Fibroblast of lung (primary cell): ENCODE measurements at places on chromosomes 13 and 19.

- no peak for DNase-seq
These were observed 696 bp upstream of the ERFL start for GRCh38 chr19:41928754-41929535.

DNA sequence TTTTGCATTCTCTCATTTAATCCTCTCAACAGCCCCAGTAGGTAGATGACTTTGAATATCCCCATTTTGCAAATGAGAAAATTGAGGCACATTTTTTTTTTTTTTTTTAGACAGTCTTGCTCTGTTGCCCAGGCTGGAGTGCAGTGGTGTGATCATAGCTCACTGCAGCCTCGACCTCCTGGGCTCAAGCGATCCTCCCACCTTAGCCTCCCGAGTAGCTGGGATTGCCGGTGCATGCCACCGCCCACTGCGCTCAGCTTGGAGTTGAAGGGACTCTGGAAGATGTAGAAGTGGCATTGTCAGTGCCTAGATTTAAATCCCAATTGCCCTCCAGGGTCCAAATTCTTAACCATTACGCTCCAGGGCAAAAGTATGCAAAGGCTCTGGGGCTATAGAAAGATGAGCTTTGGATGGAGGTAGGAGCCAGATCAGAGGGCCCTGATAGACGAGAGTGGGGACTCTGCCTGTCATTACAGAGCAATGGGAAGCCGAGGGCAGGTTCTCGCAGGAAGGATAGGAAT, 813 bp upstream of the MCOLN1 start:
- DNase-seq: no peak

DNA sequence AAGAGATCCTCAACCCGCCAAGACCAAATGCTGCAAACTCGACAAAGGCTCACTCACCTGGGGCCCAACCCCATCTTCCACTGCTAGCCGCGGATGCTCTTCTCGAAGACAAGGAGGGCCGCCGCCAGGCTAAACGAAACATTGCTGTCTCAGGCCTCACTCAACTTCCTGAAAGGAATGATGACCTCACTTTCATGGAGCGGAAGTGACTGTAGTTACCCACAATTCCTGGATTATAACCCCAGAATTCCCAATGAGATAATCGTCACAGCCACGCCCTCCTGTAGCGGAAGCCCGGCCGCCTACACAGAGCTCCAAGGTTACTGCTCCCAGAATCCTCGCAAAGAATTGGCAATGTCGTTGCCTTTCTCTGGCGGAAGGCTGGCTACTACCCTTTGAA, 10.5 kb upstream of the ZNF112 start:
- DNase-seq: peak; percentile 10

DNA sequence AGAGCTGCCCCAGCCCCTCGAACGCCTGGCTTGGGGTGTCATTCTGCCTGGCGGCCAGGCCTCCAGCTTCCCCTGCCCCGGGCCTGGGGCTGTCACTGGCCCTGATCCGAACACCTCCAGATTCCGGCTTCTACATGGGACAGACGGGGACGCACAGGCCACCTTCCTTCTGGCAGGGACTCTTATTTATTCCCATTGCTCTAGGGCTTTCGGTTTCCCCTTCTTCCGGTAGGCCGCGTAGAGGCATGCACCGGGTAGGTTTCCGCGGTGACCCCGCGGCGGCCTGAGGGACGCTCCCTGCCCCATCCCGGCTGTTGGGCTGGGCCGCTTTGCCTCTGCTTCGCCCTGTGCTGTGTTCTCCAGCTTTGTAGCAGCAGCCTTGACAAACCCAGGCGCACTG, 28.2 kb downstream of the CERS1 start:
- DNase-seq: no peak

DNA sequence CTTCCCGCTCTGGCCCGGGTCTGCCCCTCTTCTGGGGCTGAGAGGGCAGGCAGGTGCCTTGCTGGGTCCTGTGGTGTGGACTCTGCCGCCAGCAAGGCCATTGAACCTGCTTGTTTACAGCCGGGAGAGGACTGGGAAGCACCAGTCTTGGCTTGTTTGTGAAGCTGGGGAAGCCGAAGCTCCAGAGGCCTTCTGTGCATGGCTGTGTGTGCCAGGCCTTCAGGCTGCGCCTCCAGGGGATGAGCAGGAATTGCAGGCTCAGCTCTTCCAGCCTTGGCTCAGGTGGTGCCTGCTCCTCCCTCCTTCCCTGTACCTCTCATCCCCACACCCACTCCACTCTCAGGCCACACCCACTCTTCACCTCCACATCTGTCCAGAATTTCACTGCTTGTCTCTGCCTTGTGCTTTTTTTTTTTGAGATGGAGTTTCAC, 17.5 kb downstream of the NDUFB7 start:
- no peak for DNase-seq

DNA sequence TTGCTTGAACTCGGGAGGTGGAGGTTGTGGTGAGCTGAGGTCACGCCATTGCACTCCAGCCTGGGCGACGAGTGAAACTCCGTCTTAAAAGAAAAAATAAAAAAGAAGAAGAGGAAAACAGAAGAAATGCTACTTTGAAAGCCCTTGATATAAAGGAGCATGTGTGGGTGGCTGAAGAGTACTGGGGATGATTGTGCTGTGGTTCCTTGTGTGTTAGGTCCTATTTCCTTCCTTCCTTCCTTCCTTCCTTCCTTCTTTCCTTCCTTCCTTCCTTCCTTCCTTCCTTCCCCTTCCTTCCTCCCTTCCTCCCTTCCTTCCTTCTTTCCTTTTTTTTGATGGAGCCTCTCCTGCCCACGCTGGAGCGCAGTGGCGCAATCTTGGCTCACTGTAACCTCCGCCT, 14.3 kb downstream of the WDR88 start:
- DNase-seq: no peak

DNA sequence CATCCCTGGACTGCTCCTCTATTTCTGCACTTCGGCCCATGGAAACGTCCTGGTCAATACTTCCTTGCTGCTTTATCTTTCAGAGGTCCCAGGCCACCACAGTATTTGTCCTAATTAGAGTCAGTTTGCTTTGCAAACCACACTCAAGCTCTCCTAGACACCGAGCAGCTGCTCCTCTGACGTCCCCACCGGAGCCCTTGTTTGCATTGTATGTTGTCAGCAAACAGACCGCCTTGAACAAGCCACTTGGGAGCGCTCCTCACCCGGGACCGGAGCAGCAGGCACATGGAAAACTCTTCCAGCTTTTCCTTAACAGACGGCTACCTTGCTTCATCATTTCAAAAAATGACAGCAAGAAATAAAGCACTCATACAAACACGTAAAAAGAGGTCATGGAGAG, 51.5 kb upstream of the GTF3A start:
- DNase-seq: no peak

- peak; percentile 69 for DNase-seq
These were observed 10.0 kb upstream of the PNMA8A start for GRCh38 chr19:46481223-46481848.

DNA sequence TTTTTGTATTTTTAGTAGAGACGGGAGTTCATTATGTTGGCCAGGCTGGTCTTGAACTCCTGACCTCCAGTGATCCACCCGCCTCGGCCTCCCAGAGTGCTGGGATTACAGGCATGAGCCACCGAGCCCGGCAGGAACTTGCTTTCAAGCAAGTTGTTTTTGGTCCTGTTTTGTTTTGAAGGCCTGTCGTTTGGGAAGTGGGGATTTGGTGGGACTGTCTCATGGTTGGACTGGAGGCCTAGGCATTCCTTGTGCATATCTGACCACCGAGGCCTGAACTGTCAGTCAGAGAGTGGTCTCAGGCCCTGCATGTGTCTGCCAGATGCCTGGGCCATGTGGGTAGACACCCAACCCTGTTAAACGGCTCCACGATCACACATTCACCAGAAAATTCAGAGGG, 26.3 kb downstream of the UBXN6 start:
- no peak for DNase-seq

DNA sequence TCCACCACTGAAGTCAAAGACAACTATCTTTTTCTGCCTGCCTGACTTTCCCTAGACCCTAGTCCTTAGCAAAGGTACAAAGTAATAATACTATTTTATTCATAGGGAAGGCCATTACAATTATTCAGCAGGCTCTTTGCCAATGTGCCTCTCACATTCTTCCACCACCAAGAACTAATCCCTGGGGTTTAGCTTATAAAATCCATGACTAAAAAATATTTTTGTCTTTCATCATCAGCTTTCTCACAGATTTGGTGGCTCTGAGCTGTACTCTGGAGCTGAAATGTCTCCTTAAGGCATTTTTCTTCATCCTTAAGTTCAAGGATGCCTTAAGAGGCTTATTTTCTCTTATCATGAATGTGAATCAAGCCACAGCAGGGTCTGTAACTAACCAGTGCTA, 96.1 kb downstream of the OXGR1 start:
- DNase-seq: no peak

GRCh38 chr19:41564515-41565378, 11.2 kb upstream of the CEACAM21 start:
- no peak for DNase-seq

DNA sequence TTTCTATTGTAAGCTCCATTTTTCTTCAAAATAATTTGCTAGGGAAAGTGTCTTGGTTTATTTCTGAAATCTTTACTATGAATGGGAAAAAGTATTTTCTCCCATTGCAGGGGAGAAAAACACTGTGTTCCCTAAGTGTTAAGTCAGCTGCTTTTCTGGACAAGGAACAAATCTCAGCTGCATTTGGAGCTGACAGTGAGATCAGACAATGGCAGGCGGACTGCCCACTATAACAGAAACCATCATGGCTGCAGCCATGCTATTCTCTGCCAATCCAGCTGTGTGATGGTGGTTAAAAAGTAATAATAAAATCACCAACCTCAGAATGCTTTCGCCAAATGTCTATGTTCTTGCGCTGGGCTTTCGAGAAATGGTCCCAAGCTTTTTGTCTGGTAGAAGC, 302.7 kb downstream of the DNAJC15 start:
- DNase-seq: no peak

DNA sequence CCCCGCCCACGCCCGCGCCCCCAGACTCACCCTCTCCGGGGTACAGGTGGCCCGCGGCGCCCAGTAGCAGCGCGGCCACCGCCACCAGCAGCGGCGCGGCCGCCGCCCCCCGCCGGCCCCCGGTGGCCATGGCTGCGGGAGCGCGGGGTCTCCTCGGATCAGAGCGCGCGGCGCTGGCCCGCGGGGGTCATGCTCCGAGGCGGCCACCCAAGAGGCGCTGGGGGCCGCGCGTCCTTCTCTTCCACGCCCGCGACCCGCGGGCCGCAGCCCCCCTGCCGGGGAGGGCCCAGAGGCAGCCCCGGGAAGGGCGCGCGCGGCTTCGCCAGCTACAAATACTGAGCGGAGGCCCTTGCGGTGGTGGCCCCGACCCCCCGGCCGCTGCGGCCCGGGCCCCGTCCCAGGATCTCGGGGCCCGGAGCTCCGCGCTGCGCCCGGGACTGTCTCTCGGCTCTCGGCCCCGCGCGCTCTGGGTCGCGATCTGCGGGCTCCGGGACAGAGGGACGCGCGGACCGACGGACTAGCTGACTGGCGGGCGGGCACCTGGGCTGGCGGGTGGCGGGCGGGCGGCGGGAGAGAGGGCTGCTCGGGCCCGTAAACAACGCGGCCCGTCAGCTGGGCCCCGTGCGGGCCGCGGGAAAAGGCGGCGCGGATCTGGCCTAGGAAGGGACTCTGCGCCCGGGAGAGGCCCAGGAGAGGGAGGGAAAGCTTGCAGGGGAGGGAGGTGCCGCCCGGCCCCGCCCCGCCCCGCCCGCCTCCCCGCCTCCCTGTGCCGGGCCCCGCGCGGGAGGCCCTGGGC, at the start of gene INSR:
Gene INSR (minus strand): TSS at position 653 of the 796 bp plus-strand sequence. CDS start 523 bp downstream, at position 130.
- peak; percentile 91 for DNase-seq
